Stimulated activated CD8-positive, alpha-beta memory T cell treated with anti-CD3 and anti-CD28 coated beads, Interleukin-15, amount 100 ng/mL, for 24 hours (primary cell): ENCODE measurements at places on chromosomes 7 and 10.

DNA sequence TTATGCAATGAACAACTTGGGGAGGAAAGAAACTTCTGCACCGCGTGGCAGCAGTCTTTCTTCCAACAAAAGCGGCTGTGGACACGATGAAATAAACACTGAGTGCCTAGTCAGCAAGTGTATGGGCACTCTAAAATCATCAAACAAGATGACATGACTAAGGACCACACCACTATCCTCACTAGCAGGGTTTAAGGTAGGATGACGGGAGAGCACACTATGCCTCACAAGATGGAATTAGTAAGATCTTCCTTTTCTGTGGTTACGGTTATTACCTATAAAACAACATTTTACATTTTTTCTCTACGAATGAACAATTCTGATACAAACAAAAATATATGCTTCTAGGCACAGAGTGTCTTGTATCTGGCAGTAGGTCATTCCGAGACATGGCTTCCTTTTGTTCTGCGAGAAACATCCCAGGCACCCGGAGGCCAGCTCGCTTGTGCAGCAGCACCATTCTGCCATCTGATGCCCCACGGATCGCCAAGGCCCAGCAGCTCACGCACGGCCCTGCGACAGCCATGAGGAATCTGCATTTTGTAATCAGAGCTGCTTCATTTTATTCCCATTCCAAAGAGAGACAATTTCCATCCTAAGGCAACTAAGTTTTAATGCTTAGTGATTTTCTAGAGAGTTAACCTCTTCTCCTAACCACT lies 54.1 kb upstream of the NCAPG2 start:
- no peak for DNase-seq

- no peak for DNase-seq
Measured at GRCh38 chr7:39602351-39602750, 21.0 kb upstream of the RALA start.

DNA sequence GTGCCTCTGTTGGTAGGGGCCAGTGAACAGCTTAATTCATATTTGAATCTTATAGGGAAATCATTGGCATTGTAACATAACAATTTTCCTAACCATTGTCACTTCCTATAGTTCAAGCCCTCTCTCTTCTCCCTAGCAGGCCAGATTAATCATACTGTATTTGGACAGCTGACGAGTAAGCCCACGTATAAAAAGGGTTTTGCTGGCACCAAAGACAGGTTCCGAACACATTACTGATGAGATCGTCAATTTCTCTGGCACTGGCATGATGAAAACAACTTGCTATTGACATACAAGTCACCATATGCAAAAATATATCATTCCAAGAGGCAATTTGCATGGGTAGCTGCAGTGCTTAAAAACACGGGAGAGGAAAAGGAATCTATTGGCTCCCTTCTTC lies 891.1 kb upstream of the AUTS2 start:
- DNase-seq: no peak

DNA sequence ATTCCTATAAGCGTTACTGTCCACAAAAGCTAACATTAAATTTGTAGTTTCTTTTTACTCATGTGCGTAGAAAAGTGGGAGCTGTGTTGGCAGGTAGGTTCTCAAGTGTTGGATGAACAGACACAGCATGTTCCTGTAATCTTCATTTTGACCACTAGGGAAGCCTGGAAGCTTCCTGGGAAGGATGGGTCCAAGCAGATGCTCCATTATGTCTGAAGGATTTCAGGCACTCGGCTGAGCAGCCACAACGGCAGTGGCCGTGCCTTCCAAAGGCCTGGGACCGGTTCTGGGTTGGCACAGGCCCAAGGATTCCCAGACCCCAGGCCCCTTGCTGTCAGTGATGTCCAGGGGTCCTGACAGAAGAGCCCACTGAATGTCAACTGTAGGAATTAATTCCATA lies 386.3 kb downstream of the TNS3 start:
- DNase-seq: no peak

- no peak for DNase-seq
Measured at GRCh38 chr7:100583132-100584053, 2.5 kb downstream of the LRCH4 start.

- no peak for DNase-seq
Measured at GRCh38 chr7:132580277-132580676, 4.0 kb upstream of the PLXNA4 start.

- no peak for DNase-seq
Measured at GRCh38 chr7:43513251-43513650, 69.7 kb upstream of the STK17A start.

GRCh38 chr10:125147971-125148439 lies 12.4 kb downstream of the CTBP2 start:
- DNase-seq: no peak

DNA sequence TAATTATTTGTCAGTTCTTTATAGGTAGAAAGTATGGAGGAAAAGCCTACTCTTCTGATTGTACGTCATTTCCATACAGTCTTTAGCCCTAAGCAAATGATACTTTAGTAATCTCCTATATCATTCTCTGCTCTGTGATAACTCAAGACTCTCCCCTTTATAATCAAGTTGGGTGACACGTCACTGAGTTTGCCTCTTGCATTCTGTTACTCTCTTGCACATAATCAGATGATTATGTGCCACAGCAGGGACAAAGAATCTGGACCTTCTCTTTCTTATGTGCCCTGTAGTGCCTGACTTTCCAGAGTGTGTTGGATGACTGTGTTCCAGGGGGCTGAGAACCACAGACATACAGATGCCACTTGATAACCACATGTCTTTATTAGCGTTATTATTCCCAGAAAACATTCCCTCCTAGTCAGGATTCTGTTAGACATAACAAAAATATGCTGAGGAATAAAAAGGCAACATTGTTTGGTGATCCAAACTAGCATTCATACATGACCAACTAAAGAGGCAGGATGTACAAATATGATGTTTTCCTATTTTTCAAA lies 116.4 kb upstream of the HGF start:
- no peak for DNase-seq

DNA sequence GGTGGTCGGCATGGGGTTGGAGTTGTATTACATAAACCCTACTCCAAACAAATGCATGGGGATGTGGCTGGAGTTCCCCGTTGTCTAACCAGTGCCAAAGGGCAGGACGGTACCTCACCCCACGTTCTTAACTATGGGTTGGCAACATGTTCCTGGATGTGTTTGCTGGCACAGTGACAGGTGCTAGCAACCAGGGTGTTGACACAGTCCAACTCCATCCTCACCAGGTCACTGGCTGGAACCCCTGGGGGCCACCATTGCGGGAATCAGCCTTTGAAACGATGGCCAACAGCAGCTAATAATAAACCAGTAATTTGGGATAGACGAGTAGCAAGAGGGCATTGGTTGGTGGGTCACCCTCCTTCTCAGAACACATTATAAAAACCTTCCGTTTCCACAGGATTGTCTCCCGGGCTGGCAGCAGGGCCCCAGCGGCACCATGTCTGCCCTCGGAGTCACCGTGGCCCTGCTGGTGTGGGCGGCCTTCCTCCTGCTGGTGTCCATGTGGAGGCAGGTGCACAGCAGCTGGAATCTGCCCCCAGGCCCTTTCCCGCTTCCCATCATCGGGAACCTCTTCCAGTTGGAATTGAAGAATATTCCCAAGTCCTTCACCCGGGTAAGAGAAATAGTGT lies at the start of gene CYP2E1:
CYP2E1 (plus strand) TSS at position 407 of the 632 bp plus-strand sequence; CDS start at position 440, 33 bp downstream.
- DNase-seq: no peak

DNA sequence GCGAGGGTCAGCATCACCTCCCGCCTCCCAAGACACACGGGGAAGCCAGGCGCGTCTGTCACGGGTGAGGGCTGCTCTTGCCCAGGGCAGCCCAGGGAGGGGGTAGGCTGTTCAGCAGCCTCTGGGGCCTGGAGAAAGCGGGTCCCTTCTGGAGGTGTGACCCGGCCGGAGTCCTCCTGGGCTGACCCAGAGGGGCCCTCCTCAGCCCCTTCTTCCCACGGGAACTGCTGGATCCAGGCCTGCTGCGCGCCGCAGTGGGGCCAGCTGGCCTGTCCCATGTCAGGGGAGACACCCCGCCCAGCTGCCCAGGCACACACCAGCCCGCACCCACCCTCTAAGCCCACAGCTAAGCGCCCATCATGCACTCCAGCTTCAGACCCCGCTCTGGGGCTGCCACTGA lies 41.8 kb downstream of the INSIG1 start:
- no peak for DNase-seq

DNA sequence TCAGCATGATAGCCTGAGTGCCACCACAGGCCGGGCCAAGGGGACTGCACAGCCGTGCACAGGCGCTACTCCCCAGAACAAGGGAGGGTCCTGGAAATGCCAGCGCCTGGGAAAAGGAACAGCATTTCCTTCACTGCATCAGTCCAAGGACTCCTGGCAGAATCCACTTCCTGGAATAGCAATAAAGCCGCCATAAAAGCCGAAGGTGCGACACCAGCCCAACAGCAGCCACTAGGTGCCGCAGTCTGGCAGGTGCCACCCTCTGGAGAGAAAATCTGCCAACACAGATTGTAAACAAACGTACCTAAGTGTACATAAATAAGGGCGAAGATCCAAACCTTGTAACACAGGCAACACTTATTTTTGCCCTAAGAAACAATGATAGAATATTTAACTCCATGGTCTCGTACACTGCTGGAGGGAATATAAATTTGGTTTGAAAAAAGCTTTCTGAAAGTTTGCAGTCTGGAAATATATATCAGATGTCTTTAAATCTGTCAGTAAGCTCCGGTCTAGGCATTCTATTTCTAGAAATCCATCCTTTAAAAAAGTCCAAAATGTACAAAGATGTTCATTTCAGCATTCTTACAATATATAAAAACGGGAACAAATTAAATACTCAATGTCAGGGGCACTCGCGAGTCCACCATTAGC lies 22.2 kb downstream of the VOPP1 start:
- DNase-seq: no peak

GRCh38 chr7:149877890-149878522 lies 4.2 kb downstream of the ATP6V0E2 start:
- no peak for DNase-seq

- DNase-seq: no peak
Measured at GRCh38 chr7:50591480-50592438, 26.6 kb upstream of the DDC start.

GRCh38 chr10:34494012-34494411 lies 321.1 kb downstream of the PARD3 start:
- no peak for DNase-seq

- no peak for DNase-seq
Measured at GRCh38 chr10:7438196-7438986, 27.6 kb upstream of the SFMBT2 start.

DNA sequence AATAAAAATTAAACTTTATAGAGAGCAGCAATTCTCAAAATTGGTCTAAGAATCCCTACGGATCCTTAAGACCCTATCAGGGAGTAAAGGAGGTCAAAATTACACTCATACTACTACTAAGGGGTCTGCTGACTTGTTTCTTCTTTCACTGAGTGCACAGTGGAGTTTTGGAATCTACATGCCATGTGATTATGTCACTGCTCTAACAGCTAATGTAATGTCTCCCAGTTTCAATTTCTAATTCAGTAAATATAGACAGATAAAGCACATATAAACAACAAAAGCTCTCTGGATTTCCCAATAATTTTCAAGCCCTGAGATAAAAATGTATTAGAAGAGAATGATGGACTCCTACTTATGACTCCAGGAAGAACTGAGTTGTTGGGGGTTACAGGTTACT lies 74.6 kb downstream of the WAPL start:
- DNase-seq: no peak

DNA sequence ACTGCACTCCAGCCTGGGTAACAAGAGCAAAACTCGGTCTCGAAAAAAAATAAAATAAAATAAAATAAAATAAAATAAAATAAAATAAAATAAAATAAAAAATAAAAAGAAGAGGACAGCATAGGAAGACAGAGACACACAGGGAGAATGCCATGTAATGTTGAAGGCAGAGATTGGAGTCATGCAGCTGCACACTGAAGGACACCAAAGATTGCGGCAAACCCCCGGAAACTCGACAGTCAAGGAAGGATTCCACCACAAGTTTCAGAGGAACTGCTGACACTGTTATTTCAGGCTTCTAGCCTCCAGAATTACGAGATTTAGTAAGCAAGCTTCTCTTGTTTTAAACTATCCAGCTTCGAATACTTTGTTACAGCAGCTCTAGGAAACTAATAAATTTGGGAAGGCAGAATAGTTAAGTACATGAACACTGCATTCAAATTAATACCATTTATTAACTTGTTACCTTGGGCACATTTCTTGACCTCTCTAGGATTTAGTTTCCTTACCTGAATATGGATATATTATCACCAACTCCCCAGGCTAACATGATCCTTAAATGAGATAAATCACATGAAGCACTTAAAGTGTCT lies 9.5 kb downstream of the CPED1 start:
- no peak for DNase-seq

GRCh38 chr10:59456199-59456598 lies 93.8 kb upstream of the FAM13C start:
- no peak for DNase-seq

GRCh38 chr10:126902157-126902556 lies 3.1 kb upstream of the DOCK1 start:
- no peak for DNase-seq

DNA sequence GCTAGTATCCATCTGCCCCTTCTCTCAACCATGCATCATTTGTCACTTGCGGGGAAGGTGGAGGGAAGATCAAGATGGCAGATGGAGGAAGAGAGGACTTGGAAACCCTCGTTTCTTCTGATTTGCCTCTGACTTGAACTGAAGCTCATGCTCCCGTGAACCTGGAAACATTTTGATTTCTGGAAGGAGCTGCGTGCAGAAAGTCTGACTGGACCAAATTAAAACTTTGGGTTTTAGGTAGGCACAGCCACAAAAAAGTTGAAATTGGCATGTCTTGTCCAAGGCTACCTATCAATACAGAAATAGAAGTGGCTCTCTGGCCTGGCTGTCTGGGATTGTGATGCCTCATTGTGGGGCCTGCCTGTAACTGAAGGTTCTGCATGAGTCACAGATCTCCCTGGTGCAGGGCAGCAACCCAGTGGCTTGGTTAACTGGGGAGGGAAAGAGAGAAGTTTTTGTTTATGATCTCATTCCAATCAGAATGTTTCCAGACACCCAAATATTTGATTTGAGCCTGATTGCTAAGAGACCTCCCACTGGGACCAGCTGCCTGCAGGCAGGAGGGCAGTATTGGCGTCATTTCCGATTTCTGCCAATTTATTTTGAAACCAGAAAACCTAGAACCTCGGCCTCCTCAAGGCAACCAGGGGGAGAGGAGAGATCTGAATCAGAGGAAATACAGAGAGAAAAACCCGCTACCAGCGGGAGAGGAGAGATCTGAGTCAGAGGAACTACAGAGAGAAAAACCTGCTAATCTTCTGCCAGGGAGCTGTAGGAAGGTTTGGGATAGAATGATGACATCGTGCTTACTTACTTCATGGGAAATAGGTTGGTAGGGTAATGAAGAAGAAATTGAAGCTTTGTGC lies 363.6 kb downstream of the ANKRD30A start:
- no peak for DNase-seq

GRCh38 chr7:81005254-81005653 lies 86.4 kb upstream of the SEMA3C start:
- no peak for DNase-seq
